NCI-H2081 (cell line): ENCODE measurements at places on chromosomes 3 and 15.

- no peak for DNase-seq
These were observed 56.8 kb downstream of the KAT2B start for GRCh38 chr3:20097015-20097414.

- DNase-seq = no peak
These were observed 383.9 kb upstream of the TMCO5A start for GRCh38 chr15:37550360-37551024.

- DNase-seq = no peak
These were observed 97.3 kb downstream of the ARNT2 start for GRCh38 chr15:80501476-80501875.

- DNase-seq = no peak
These were observed 11.5 kb upstream of the PARP14 start for GRCh38 chr3:122668930-122669730.

DNA sequence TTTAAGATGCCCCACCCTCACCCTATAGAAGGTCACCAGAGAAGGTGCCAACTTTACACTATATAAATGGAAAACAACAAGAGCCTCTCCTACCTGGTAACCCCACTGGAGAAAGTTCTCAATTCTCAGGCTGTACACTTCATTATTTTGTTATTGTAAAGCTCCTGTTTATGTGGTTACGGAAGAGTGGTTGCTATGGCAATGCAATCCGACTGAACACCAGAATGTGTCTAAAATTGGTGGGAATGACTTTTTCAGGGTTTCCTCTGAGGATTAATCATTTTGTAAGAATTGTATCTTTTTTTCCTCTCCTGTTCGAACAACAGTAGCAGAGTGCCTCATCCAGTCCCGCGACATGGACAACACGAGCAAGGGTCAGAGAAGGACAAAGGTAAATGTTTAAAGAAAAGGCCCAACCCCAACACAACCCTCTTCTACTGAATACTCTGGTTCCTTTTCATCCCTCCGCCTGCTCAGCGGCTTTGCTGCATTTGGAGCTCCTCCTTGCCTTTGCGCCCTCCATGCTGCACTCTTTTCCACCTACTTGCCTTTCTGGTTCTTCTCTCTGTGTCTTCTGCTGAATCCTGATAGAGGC, 45.3 kb downstream of the DGKG start:
- DNase-seq = no peak

DNA sequence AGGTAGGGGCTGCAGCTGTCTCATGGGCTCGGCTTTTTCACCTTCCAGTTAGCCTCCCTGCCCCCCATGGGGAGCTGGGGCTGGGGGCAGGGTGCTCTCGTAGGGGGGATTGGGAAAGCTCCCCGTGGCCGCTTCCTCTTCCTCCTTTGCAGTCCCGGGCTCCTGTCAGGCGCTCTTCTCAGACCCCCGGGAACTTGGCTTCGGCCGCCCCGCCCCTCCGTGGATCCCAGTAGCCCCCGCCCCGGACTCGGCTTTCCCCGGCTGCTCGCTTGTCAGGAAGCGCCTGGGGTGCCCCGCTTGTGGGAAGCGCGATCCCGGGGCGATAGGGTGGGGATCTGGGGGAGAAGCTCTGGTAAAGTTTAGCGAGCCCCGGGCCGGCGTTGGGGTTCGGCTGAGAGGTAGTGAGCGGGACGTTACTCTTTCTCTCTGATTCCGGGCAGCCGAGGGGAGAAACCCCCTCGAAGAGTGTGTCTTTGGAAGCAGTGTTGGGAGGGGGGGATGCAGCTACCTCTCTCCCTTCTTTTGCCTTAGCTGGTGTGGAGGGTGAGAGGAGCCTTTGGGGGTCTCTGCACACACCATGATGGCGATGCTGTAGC, 611 bp downstream of the PIAS1 start:
- peak; percentile 72 for DNase-seq

DNA sequence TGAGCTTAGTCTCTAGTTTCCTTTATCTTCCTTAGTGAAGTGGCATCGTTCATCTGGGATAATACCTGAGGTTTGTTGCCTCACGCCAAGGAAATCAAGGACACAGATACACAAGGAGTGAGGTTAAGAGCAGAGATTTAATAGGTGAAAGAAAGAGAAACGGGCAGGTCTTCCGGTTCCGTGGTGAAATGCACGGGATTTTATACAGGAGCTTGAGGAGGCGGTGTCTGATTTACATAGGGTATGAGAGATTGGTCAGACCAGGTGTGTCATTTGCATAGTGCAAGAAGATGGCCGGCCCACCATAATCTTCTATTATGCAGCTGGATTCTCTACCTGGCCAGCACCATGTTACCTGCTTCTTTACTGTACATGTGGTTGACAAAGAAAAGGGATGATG, 17.2 kb downstream of the ARRDC4 start:
- DNase-seq = no peak

GRCh38 chr3:98980915-98981596, 79.6 kb upstream of the DCBLD2 start:
- no peak for DNase-seq

DNA sequence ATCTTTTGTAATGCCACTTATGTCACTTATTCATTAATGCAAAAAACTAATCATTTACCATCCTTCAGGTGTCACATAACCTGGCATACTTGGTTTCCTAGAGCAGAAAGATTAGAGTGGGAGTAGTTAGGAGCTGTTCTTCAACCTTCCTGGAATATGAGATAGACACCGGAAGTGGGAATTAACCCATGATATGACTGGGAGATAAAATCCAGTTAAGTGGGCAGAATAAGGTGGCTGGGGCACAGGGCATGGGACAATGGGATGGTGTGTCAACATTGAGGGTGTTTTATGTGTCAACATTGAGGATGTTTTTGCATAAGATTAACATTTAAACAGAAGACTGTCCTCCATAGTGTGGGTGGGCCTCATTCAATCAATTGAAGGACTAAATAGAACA, 94.3 kb upstream of the CBLB start:
- no peak for DNase-seq

GRCh38 chr3:158935846-158936245, 134.0 kb downstream of the MFSD1 start:
- no peak for DNase-seq

DNA sequence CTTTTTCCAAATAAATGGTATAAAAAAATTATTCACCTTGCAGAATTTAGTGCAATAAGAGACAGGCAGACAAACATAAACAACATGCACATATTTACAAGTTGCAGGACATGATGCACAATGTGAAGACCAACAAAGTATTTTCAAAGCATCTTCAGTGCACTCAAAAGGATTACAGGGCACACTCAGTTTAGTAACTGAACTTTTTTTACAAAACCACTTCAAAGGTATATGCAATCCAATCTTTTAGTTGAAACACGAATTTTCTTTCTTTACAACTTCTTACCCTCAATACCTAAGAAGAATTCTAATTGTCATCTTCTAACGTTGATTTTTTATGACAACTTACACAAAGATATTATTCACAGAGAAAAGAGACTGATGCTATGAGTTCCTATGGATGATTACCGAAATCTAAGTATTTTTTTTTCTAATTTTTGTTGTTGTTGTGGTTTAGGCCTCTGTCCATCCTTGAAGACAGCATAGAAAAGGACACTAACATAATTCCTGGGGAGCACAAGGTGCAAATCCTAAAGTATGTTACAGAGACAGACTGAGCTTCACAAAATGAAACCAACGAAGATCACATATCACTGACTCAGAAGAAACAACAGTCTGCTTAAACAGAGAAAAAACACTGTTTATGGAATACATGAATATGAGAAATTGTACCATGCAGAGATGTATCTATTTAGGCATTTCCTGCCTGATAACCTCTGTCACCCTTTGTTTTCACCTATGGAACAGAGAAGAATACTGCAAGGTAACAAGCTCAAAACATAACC, 50.3 kb downstream of the ZMAT3 start:
- no peak for DNase-seq

DNA sequence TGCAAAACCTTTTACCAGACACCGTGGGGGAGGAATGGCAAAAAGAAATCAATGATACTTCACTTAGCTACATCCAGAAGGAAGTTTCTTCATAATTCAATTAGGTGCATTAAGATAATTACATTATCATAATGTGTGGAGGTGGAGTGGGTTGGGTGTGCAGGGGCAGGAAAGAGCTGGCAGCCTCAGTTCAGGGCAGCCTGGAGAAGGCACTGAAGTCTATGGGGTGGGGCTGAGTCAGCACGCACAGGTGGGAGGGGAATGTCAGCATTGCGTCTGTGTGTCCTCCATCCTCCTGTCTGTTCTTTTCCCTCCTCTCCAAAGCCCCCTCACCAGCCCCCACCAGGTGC, 278.8 kb downstream of the GABRG3 start:
- DNase-seq = no peak

GRCh38 chr3:143307613-143308183, 188.1 kb downstream of the CHST2 start:
- no peak for DNase-seq

DNA sequence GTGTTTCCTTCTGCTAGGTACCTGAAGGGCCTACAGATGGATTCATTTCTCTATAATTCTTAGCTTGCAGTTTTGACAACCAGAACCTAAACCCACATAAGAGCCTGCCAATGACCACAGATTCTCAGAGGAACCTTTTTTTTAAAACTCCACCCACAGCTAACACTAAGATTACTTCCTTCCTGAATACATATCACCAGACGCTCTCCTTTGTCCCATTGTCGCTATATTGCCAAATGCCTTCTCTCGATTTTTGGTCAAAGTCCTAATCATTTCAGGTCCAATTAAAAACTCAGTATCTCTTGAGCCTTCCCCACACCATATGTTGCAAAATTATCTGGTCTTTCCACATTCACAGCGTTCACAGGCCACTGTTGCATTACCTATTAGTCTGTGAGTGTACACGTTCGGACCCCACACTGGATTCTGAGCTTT, 12.4 kb downstream of the ZNF710 start:
- no peak for DNase-seq

GRCh38 chr3:42831321-42831713, 22.1 kb downstream of the ACKR2 start:
- DNase-seq = peak; percentile 74

- DNase-seq = no peak
These were observed 101.4 kb upstream of the TRPM1 start for GRCh38 chr15:31202953-31203352.

DNA sequence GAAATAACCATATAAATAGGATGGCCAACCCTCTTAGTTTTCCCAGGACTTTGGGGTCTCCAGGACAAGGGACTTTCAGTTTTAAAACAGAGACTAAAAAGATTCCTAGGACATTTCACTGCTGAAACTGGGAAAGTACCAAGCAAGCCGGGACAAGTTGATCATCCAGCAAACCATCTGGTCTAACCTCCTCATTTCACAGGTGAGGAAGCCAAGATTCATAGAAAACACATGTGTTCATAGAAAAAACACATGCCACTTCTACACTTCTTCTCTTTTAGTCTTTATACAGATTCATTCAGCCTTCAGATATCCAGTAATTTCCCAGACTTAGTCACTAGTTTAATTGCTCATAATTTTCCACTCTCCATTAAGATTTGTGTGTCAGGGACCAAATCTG, 165.6 kb upstream of the CCDC54 start:
- DNase-seq = no peak

GRCh38 chr3:123104550-123104949, 37.7 kb downstream of the PDIA5 start:
- no peak for DNase-seq

GRCh38 chr3:117920253-117920898, 1114.3 kb downstream of the IGSF11 start:
- no peak for DNase-seq

DNA sequence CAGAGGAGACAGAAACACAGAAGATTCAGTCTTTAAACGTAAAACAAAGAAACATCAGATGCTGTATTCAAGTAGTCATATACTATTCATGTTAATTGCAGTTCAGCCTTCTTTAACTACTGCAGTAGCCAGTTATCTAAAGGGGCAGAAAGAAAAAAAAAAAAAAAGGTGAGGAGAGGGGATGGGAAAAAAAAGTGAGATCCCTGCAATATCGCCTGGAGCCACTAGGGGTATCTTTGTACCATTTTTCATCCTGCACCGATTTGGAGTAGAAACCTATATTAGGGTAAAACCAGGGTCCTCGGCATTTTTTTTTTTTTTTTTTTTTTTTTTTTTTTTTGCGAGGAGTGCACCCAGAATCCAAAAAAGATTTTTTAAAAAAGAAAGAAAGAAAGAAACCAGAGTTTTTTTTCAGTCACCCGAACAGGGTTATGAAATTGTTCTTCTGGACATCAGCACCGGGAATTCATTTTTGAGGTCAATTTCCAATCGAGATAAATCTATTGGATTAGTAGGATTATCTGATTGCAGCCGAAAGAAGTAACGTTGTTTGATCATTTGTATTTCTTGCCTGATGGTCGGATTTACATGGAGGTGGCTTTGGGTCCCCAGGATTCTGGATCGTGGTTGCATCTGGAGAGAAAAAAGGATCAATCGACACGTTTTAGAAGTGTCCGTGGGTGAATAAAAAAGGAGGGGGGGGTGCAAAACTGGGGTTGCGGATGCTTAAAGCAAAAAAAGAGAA, 186.7 kb downstream of the NLGN1 start:
- peak; percentile 88 for DNase-seq

- peak; percentile 52 for DNase-seq
These were observed 153.9 kb downstream of the BBX start for GRCh38 chr3:107676469-107677309.

- DNase-seq = no peak
These were observed 30.9 kb upstream of the MANF start for GRCh38 chr3:51354172-51354571.

GRCh38 chr3:71189480-71189879, 394.0 kb downstream of the FOXP1 start:
- no peak for DNase-seq

GRCh38 chr3:8985411-8985831, 22.1 kb upstream of the RAD18 start:
- DNase-seq = no peak

DNA sequence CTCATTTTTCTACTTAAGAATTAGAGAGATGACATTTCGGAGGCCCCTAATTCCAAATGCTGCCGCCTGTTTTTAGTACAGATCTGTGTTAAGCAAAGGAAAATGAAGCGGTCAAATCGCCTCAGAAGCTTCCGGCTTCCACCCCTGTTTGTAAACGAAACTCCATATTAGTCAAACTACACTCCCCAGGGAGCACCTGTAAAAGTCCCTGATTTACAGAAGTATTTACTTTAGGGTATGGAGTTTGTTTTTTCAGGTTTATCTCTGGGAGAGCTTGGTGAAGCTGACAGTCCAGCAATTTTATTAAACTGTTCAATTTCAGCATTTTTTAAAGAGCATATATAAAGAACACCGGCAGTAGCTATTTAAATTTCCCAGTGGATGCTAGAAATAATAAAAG, 319.8 kb downstream of the FHIT start:
- DNase-seq = peak; percentile 51

- no peak for DNase-seq
These were observed 113.6 kb downstream of the PLCL2 start for GRCh38 chr3:16998236-16998923.

- DNase-seq = no peak
These were observed 8.7 kb downstream of the FOXL2 start for GRCh38 chr3:138938056-138938876.

DNA sequence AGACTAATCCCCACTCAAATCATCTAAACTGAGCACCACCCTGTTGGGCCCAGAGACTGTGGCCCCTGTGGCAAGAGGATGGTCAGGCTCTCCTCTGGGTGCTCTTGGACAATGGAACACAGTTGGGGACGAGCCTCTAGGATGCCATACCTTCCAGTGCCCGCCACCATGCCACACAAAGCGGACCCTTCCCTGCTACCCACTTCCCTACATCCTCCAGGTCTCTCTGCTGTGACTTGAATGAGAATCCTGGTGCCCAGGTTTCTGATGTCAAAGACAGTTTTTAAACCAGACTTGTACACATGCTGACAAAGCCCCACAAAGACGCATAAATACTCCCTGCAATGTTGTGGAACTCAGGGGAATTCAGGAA, 4.7 kb downstream of the CCDC51 start:
- DNase-seq = no peak
